ENCODE measurements at places on chromosomes 4 and X.

DNA sequence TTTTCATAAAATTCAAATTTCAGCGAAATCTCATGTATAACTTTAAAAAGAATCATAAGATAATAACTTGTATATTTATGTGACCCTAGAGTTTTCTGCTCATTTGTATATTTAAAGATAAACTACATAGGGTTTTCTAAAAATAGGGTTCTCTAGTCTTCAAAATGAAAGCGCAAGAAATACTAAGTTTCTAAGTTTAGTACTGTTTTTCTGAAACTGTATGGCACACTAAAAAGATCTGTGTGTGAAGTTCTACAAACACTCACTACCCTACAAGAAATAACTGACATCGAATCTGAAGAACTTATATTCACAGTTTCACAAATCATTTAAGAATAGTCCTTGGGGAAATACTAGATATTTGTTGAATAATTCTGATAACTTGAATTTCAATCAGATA, 38.7 kb upstream of the NDST4 start:
- DNase-seq: no peak

DNA sequence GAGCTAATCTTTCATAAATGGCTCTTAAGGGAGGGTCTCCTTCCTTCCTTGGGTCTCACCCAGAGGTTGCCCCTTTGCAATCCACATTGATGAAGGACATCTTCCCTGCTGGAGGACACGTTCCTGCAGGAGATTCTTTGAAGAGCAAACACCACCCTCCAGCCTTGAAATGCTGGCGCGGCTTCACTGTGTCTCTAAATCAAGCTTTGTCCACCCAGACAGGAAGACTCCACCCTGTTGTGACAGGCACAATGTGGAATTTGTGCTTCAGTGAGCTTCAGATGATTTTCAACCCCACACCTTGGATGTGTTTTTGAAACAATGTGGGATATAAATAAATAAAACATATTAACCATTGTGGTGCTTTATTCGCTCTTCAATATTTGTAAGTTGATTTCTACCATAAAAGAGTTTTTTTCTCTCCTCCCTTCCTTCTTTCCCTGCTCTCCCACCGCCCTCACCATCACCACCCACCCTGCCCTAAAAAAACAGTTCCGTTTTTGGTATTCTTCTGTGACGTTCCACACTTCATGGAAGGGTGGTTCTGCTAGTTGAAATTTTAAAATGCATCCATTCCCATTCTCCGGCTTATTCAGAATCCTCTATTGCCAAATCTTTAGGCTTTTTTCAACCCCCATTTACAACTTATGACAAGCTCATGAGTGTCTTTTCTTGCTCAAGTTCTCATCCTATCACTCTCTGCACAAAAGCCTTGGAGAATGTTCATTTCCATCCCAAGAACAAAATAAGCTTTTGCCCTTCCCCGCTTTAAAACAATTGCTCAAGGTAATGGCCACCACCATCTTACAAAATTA, 264.3 kb downstream of the RAPGEF2 start:
- peak; percentile 67 for DNase-seq

DNA sequence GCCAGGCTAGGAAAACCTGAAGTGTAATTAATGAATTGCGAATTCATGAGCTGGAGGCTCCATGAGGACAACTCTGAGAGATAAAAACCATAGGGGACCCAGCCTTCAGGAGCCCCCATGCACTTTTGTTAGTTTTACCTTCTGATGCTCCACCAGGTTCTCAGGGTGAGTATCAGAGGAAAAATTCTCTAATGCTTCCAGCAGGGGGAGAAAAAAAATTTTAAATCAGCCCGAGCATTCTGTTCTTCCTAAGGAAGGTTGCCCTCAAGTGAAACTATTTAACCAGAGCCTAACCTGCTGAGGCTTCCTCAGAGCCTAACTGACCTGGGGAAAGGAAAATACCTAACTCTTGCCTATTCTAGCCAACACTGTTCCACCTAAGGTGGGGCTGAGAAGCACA, 552.6 kb downstream of the PPARGC1A start:
- DNase-seq: no peak

DNA sequence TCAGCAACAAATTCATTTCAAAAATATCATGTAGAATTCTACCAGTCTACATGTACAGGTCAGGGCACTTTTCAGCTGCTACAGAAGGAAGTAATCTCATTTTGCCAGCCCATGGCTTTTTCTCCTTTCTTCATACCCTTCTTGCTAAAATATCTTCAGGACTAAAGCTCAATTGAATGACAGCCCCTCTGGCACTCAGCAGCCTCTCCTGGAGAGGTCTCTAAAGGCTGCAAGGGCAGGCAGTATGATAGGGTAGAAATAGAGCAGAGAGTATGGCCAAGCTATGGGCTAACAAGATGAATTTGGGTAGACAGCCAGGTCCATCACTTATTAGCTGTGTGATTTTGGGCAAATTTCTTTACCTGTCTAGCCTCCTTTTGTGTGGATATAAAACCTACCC, 224.6 kb upstream of the RPL34 start:
- DNase-seq: no peak

GRCh38 chr4:107937040-107937439, 5.7 kb downstream of the CYP2U1 start:
- DNase-seq: no peak

DNA sequence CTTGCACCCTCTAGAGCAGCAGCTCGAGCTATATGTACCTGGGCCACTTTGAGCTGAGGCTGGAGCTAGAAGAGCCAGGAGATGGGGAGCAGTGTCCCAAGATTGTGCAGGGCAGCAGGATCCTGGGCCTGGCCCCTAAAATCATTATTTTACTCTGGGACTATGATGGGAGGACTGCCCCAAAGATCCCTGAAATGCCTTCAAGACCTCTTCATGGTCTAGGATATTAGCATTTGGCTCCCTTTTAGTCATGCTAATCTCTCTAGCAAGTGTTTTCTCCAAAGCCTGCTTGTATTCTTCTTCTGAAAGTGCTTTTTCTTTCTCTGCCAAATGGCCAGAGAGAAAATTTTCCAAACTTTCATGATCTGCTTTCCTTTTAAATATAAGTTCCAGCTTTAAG, 211.6 kb downstream of the PARM1 start:
- no peak for DNase-seq

DNA sequence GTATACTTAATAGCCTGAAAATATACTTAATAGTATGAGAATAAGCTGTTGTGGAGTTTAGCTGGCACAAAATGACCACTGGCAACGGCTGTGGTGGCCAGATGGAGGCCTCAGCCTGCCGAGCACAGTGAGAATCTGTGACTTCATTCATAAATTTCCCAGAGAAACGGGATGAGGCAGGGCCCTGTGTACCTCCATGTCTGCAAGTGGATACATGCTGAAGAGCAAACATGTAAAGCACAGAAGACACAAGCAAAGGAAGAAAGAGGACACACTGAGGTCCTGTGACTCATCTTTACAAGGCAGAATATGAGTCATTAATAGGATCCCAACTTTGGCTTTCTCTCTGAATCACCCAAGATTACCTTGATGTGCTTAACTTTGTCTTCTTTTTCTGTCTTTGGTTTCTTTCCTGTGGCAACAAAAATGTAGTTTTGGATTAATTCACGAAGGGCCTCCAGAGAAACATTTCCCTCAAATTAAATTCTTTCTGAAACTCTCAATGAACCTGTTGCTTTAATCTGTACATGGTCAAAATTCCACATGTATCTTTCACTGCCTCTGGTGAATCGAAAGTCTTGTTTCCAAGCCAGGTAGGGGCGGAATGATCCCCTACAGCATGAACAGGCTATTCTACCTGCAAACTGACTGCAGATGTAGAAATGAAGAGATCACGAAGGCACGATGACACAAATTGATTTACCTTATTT, 56.4 kb downstream of the IRF2 start:
- DNase-seq: peak; percentile 86

DNA sequence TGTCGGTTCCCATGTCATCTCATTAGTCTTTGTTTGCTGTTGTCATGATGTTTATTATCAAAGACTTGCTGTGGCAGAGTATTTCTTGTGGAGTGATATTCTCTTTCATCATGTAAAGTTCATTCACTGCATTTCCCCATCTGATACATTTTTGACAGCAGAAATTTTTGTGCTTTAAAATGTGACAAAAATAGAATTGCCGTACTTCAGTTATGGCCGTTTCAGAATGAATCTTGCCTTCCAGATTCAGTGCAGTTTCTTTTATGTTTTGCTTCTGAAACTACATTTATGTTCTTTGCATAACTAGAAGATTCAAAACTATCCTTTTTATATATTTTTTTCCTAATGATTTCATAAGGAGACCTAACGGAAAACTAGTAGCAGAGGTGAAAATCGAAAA, 10.0 kb downstream of the CSTF2 start:
- no peak for DNase-seq

DNA sequence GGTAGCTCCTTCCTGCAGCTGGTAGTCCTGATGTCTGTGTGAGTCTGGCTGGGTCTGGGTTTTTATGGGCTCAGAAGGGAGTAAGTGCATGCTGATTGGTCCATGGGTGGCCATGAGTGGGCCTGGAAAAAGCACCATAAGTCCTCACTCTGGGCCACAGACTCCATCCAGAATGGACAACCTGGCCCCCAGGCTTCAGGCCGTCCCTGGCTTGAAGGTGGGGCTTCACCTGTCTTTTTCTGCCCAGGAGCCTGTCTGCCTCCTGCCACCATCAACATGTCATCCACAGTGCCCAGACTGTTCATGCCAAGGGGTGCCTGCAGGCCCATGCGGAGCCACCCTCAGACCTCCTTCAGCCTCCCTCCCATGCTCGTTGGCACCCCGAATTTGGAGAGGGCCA, 620.0 kb downstream of the RAPGEF2 start:
- no peak for DNase-seq

DNA sequence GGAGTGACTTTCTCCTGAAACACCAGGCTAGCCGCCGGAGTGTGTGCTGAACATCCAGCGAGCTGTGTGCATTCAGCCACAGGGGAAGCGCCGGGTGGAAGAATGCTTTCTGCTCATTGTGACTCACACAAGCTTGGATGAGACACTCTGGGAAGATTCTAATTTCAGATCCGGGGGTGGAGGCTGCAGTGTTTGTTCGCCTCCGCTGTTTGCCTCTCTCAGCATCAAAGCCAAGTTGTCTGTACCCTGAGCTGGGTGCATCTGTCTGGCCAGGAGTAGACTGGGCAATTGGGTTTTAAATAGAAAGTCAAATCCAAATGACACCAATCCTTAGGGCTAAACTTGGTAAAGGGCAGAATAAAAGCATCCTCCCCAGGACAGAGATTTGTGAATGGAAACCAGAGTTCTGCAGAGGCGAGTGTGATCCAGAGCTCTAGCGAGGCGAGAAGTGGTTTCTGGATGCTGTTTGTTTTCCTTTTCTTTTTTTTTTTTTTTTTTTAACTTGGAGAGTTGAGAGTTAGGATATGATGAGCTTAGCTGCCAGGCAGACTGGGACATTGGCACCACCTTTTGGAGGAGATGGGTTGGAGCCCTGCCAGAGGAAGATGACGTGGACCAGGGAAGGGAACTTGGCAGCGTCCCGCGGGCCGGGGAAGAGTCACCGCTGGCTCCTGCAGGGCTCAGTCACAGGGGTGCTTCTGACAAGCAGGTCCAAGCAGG, 196.0 kb upstream of the PSAPL1 start:
- DNase-seq: peak; percentile 88

DNA sequence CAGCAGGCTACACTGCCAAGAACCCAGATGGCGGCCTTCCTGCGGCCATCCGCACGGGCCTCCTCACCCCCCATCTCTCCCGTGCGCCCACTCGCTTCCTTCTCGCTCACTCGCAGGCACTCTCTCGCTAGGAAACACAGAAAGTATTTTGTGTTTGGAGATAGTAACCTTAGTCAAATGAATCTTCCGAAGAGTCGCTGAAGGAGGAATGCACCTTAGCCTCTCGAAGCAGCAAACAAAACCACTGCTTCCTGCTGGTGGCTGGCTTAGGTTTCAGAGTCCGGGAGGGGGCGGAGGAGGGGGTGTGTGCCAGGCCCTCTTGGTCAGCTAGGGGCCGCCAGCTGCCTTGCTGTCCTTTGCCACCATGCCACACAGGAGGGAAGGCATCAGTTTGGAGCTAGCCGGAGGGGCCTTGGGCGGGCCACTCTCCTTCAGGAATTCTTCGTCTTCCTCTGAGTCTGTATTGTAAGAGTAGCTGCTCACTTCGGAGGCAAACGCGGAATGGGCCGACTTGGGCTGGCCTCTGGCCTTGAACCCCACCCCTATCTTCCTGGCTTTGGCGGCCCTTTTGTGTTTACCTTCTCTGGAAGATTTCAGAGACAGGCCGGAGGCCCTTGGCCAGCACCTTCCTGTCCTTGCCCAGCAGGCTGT, 73.2 kb upstream of the UCP1 start:
- no peak for DNase-seq

GRCh38 chr4:148330724-148331123, 111.5 kb downstream of the NR3C2 start:
- no peak for DNase-seq

Data from fibroblast of skin of back (primary cell).